Neural crest cell (in vitro differentiated cells): ENCODE measurements at places on chromosomes 2 and 18.

DNA sequence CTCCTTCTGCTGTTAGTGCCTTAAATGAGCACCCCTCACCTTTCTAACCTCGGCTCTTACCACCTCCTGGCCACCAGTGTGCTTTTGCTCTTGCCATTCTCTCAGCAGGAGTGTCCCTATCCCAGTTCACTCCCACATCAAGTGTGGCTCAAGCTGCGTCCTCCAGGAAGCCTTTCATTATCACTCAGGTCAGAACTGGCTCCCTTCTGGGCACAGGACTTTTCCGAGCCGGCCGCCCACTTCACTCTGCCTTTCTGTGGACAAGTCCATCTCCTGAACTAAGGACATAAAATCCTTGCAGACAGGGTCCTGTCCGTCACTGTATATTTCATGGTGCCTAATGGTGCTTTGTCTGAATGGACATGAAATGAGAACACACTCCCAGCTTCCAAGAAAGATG is 15.6 kb downstream of the TMEM127 start:
- no peak for DNase-seq

DNA sequence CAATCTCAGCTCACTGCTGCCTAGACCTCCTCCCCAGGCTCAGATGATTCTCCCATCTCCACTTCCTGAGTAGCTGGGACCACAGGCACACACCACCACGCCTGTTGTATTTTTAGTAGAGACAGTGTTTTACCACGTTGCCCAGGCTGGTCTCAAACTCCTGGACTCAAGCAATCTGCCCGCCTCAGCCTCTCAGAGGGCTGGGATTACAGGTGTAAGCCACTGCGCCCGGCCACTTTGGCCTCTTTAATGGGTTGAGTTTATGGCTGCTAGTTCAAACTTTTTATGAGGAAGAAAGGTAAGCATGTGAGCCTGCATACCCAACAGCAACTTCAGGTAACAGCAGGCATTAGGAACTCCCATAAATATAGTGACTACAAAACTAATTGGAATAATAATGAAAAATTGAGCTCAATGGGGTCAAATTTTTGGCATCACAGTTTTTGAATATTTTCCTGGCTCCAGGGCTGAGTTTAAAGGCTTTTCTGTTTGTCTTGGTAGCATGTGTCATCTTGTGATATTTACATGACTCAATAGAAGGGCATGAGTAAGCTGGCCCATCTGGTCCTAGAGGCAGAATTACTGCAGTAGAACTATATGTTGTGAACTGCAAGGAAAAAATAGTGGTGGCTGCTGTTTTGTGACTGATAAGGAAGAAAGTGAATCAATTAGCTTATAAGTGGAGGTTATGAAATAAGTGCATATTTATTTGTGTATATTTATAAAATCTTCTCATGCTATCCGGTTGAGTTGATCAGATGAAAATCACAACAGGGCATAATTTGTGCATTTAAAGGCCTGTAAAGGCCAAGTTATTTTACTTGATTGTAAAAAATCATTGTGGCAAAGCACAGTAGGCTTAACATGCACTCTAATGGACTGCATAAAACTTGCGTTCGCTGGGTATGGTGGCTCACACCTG is 24.8 kb downstream of the GALM start:
- DNase-seq = no peak

GRCh38 chr2:240949791-240950705 is 43.9 kb downstream of the CROCC2 start:
- no peak for DNase-seq

DNA sequence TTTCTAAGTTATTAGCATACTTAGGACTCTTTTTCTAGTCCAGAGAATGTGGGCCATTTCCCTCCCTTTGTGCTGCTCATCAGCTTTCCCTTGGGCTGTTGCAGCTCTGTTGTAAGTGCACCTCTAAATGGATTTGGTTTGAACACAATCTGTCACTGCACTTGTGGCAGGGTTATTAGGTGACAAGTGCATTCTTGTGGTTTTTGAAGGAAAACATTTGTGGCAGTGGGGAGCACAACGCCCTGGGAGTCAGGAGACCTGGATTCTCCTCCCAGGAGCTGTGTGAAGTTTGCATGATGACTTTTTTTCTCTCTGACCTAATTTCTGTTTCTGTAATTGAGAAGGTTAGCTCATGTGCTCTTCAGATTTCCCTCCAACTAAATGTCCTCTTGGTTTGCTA is 630.9 kb upstream of the FAM98A start:
- DNase-seq = no peak

- no peak for DNase-seq
Measured at GRCh38 chr2:202950592-202950991, 38.5 kb downstream of the CARF start.

GRCh38 chr2:217387776-217388387 is 528.0 kb upstream of the TNP1 start:
- no peak for DNase-seq

- DNase-seq = peak; percentile 74
Measured at GRCh38 chr2:240557808-240558207, at the start of gene ANKMY1. ANKMY1 (minus strand) TSS chr2:240557988; CDS start chr2:240557335, 653 bp downstream.

DNA sequence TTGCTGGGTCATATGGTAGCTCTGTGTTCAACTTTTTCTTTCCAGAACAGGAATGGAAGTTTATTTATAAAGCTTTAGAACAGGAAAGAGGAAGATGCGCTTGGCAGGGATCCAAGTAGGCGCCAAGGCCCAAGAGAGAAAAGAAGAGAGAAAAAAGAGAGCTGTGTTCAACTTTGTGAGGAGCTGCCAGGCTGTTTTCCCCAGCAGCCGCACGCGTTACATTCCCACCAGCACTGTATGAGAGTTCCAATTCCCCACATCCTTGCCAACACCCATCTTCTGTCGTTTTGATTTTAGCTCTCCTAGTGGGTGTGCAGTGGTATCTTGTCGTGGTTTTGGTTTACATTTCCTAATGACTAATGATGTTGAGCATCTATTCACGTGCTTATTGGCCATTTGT is 51.4 kb downstream of the KCNF1 start:
- no peak for DNase-seq
